ENCODE measurements at places on chromosomes 1 and 21.

- DNase-seq: no peak
Measured at GRCh38 chr1:28864695-28865094, 49.7 kb upstream of the EPB41 start.

DNA sequence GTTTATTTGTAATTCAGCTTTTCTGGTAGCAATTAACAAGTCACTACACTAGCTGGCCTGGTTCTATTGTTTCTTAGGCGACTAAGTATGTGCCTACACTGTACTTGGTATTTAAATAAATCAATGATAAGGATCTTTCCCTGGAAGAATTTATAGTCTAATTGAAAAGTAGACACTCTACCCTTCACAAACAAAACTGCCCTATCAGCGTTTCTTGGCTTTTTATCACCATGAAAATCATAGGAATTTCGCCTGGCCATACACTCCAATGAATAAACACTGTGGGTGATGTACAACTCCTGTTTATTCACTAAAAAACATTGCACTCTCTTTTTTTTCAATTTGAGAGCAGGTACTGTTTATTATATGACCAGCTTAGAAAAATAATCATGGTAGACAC lies 702.9 kb upstream of the ADGRL2 start:
- no peak for DNase-seq

DNA sequence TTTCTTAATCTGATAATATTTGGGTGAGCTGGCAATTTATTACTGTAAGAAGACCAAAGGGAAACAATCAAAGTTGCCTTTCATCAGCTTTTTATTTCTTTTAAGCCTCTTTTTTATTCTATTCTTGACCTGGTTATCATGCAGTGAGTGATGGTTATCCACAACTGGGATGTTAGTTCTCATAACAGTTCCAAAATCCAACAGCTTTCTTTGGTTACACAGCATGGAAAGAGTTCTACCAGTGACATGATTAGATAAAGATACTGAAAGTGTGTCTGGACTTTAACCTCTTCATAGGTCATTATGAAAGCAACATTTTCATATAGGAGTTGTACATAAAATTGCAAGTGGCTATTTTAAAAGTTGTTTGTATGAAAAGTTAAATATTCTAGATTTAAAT lies 163.0 kb downstream of the SYT2 start:
- DNase-seq: no peak

GRCh38 chr1:157269656-157270375 lies 131.6 kb upstream of the ETV3 start:
- peak; percentile 69 for DNase-seq

- no peak for DNase-seq
Measured at GRCh38 chr1:172969611-172970010, 81.1 kb downstream of the TNFSF18 start.

- DNase-seq: no peak
Measured at GRCh38 chr1:94679332-94680038, 137.9 kb upstream of the F3 start.

DNA sequence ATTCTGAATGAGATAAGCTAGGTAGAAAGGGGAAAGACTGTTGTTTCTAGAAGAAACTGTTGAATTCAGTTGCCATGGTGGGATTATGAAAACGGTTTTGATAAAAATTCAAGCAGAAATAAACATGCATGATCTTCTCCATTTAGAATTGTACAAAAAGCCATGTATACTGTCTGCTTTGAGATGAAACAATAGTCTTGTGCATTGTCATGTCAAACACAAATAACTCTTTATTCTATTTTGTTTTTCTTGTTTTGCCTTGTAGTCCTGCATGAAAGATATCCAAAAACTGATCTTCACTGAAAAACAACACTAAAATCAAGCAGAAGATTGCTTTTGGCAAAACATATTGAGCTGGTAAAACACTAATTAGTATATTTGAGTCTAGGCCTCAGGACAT lies 659.9 kb downstream of the LTN1 start:
- no peak for DNase-seq
